ENCODE measurements at places on chromosomes 4 and X.
A peak's percentile ranks its signal among the peaks of the same experiment; 100 is the strongest.

- DNase-seq, result no peak
These were observed 111.3 kb downstream of the KLHL8 start for GRCh38 chr4:87109121-87109520.

DNA sequence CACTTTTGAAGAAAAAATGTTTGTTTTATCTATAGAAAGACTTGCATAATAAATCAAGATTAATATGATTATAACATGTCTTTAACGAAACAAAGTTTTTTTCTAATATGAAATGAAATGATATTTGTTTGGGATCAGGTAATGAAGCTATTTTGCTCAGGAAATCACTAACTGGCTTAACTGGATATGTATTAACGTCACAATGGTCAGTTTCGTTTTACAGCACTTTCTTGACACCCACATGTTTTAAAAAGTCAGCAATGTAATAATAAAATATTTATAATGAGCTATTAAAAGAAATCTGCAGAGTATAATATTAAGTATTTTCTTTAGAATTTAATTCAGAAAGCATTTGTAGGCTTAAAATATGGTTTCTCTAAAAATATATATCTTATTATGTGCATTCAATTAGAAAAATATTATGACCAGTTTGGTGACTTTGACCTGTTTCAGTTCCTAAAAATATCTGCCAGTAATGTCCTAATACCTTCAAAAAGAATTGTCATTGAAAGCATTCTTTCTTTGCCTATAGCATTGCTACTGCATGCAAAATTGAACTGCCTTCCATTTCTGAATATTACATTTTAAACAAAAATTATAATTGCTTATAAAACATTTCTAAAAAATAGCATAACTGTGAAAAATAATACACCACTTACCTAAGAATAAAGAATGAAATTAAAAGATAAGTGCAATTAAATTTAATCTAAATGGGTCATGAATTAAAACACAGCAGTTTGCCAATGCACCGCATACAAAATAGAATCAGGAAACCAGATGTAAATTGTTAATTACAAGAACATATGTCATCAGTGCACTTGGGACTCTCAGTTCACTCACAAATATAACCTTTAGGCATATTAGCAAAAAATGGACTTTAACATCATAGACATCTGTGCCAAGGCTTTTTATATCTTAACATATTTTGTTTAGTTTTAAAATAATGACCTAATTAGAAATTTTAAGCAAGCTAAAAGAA is 31.6 kb downstream of the TIGD2 start:
- DNase-seq, result no peak

DNA sequence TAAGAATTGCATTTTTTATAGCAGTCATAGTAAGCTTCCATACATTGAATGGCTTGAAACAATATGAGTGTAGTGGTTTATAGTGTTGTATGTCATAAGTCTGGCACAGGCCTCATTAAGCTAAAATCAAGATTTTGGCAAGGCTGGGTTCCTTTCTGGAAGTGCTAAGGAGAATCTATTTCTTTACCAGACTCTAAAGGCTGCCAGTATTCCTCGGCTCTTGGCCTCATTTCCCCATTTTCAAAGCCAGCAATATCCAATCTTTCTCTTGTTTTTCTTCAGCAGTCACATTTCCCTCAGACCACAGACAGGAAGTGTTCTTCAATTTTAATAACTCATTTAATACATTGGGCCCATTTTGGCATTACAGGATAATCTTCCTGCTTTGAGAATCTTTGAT is 1155.5 kb upstream of the PABPC4L start:
- DNase-seq, result no peak

DNA sequence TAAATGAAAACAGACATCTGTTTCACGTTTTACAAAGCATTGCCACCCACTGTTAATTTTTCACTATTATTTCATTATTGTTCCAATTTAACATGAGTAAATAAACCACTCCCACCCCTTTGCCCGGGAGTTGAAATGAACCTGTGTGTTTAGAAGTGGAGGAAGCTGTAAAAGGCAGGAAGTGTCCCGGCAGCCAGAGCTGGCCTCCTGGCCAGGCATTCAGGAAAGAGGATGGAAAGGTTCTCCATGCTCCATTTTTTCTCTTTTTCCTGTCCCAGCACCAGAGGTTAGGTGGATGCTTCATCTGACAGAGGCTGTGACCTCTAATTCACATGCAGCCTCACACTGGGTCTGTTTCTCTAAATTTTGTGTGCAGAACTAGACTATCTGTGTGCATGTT is 55.5 kb upstream of the LNX1 start:
- no peak for DNase-seq

- DNase-seq, result no peak
These were observed 200.2 kb upstream of the FAM241A start for GRCh38 chr4:111945014-111945413.

GRCh38 chr4:70706516-70706915 is 15.2 kb upstream of the RUFY3 start:
- no peak for DNase-seq

DNA sequence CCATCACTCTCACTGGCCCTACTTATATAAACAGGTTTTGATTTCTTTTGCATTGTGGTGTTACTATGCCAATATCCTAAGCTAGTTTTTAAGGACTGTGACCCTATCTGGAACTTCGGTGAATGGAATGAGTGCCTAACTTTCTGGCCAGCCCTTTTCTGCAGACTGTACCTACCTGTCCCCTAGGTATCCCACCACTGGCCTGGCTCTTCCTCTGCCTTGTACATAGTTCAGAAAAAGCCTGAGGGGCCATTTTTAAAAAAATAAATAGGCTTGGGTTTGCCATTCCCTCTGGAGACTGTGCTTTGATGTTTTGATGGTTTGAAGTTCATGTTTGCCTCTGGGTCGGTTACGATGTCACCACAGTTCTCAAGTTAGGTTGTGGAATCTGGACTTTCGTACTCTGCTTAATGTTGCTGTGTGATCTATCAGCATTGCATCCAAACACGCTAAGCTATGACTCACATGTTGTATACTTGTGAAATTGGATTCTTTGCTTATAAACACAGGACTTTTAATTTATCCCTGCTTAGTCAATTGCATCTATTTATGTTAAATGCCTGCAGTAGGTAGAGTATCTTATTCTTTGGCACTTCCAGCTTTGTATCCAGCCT is 182.0 kb downstream of the ANKRD50 start:
- DNase-seq, result no peak

- DNase-seq, result peak; percentile 45
These were observed at the start of gene FAAH2 for GRCh38 chrX:57286507-57287251. Gene FAAH2 (plus strand): TSS chrX:57286706. CDS start chrX:57286826, 120 bp downstream.

DNA sequence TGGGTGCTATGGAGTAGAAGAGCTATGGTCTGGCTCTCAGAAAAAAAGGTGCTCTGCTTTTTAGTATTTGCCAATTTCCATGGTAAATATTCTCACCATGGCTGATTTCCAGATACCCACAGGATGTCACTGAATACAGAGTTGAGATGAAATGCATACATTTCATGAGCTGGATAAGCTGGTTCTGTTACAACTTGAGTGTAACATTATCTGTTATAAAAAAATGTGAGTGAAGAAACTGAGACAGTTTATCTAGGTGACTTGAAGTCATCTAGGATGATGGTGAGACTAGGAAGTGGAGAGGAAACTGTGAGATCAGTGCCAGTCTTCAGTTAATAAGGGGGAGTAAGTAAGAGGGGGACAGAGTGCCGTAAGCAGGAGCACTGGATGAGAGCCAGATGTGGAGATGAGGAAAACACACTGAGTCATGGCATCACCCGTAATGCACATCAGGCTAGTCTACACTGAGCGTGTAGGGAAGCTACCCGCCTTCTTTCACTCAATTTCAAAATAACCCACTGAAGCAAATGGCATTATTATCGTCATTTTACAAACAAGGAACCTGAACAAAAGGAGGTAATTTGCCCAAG is 5.0 kb downstream of the HPSE start:
- no peak for DNase-seq

- DNase-seq, result no peak
These were observed 165.0 kb downstream of the EFHC2 start for GRCh38 chrX:44178274-44179053.

- DNase-seq, result no peak
These were observed 138.9 kb upstream of the LNX1 start for GRCh38 chr4:53730031-53730805.

GRCh38 chr4:90027565-90027964 is 99.6 kb upstream of the CCSER1 start:
- DNase-seq, result no peak

DNA sequence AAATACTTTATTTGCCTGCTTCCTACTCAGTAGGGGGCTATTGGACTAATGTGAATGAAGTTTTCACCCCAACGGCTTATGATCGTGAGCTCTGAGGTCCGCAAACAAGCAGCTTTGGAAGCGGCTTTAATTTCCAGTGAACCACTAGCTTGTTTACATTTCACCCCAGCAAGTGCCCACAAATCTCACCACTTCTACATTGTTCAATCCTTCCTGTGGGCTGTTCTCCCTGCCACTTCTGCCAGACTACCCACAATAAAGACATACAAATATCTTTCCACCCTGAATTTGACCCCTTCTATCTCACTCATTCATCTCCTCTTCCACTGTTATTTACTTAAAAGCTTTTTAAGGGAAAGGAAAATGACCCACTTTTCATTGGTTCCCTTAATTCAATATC is 98.0 kb downstream of the CDS1 start:
- DNase-seq, result no peak

DNA sequence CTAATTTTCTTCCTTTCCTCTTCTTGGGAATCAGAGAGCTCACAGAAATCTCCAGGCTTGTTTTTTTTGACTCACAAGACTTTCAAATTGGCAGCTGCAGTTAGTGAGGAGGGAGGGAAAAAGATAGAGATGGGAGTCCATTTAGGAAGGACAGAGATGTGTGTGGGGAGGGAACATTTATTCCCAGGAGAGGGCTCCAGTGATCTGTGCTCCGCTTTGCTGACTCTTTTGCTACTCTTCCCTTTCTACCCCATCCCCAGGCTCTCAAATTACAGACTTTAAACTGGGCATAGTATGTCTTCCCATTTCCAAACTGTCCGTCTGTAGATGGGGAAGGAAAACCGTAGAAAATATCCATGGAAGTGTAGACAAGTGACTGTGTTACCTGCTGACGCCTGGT is 39.1 kb upstream of the UCP1 start:
- DNase-seq, result no peak

- no peak for DNase-seq
These were observed 458.6 kb upstream of the NWD2 start for GRCh38 chr4:36785973-36786372.

GRCh38 chr4:150327262-150327780 is 249.1 kb downstream of the DCLK2 start:
- DNase-seq, result no peak

- no peak for DNase-seq
These were observed 244.3 kb upstream of the NWD2 start for GRCh38 chr4:37000281-37000680.

DNA sequence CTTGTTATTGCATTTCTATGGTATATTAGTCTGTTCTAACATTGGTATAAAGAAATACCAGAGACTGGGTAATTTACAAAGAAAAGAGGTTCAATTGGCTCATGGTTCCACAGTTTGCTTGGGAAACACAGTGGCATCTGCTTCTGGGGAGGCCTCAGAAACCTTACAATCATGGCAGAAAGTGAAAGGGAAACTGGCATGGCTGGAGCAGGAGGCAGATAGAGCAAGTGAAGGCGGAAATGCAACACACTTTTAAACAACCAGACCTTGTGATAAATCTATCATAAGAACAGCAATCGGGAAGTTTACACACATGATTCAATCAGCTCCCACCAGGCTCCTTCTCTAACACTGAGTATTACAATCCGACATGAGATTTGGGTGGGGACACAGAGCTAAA is 346.6 kb upstream of the GNPDA2 start:
- DNase-seq, result no peak
